ENCODE measurements at places on chromosomes 2 and 18.

DNA sequence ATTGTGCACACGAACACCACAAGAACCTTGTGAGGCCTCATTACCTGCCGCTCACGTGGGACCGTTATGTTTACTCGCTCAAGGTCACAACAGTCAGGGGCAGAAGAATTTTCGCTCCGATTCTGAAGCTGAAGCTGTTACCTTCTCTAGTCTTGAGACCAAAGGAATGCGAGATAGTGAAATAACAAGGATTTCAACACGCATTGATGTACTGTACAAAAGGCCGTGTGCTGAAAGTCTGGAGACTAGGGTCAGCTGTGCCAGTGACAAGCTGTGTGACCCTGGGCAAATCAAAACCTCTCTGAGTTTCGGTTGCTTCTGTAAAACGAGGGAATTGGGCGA is 583 bp downstream of the NEMP2 start:
- no peak for DNase-seq

DNA sequence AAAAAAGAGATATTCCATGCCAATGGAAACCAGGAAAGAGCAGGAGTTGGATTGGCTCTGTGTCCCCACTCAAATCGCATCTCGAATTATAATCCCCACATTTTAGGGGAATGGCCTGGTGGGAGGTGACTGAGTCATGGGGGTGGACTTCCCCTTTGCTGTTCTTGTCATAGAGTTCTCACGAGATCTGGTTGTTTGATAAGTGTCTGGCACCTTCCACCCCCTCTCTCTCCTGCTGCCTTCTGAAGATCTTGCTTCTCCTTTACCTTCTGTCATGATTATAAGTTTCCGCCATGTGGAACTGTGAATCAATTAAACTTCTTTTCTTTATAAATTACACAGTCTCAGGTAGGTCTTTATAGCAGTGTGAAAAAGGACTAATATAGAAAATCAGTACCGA is 355.6 kb downstream of the NBAS start:
- no peak for DNase-seq

GRCh38 chr2:193793914-193794313 is 1599.2 kb upstream of the TMEFF2 start:
- DNase-seq: no peak

GRCh38 chr18:8610459-8610851 is 1.2 kb downstream of the RAB12 start:
- DNase-seq: no peak

- peak; percentile 91 for DNase-seq
Measured at GRCh38 chr2:96951125-96951654, 35.2 kb downstream of the FAM178B start.

DNA sequence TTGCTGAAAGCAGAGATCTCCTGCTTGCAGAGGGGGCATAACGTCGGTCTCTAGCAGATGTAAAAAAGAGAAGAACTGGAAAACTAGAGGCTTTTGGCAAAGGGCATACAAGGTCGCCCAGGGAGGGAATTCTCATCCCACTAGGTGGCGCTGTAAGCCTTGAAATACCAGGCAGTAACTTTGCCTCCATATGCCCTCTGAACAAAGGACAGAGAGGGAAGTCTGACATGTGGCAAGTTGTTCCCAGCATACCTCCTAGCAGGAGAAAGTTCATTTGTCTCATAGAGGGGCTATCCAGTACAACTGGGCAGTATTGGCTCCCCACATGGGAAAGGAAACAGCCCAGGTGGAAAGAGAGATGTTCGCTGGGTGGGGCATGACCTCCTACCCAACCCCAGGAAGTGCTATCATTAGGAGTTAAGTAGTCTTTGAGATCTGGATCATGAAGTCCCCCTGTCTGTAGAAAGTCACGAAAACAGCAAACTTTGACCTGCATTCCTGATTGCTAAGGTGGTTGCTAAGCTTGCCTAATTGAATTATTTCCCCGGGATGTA is 39.9 kb downstream of the STK17B start:
- peak; percentile 67 for DNase-seq

- no peak for DNase-seq
Measured at GRCh38 chr18:25648716-25649260, 296.8 kb upstream of the ZNF521 start.

DNA sequence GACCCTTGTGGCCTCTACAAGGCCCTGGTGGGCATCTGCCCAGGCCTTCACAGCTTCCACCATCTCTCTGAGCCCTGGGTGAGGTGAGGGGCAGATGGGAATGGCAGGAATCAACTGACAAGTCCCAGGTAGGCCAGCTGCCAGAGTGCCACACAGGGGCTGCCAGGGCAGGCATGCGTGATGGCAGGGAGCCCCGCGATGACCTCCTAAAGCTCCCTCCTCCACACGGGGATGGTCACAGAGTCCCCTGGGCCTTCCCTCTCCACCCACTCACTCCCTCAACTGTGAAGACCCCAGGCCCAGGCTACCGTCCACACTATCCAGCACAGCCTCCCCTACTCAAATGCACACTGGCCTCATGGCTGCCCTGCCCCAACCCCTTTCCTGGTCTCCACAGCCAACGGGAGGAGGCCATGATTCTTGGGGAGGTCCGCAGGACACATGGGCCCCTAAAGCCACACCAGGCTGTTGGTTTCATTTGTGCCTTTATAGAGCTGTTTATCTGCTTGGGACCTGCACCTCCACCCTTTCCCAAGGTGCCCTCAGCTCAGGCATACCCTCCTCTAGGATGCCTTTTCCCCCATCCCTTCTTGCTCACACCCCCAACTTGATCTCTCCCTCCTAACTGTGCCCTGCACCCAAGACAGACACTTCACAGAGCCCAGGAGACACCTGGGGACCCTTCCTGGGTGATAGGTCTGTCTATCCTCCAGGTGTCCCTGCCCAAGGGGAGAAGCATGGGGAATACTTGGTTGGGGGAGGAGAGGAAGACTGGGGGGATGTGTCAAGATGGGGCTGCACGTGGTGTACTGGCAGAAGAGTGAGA is 2.0 kb downstream of the PROC start:
- no peak for DNase-seq

DNA sequence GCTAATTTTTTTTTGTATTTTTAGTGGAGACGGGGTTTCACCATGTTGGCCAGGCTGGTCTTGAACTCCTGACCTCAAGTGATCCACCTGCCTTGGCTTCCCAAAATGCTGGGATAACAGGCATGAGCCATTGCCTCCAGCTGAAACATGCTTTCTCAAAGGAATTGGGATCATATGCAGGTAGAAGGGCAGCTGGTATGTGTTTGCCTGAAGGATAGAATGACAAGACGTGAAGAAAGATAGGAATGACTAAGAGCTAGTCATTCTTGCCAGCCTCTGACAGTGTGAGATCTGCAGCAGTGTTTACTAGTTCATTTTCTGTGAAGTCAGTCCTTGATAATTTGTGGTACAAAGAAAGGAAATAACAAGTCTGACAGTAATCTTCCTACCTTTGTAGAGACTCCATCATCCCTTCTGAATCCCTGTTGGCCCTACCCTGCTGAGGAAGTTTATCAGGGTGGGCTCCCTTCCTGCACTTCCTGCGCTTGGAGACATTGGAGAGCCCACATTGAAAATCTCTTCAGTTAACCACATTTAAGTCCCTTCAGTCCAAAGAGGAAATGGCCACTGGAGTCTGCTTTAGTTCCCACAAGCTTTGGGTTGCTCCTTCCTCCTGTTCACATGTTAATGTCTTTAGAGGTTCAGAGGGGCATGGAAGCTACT is 14.7 kb downstream of the CFLAR start:
- no peak for DNase-seq

DNA sequence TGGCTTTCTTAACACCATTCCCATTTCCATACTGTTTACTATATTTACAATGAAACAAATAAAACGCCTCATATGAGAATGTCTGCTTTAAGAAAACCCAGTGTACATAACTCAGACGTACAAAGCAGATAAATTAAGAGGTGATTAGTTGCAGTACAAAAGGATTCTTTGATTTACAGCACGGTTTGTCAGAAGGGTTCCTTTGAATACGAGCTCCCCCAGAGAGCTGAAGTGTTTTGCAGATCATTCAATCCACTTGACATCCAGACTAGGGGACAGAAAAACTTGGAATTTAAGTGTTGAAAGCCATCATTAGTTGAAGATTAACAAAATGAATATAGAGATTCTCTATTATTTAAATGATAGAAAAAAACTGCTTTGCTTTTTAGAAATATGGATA is 72.5 kb downstream of the RAPGEF4 start:
- DNase-seq: no peak

All from WTC11 (cell line).